ENCODE measurements at places on chromosomes 4 and X. TPM values are rescaled to one million over a fixed set of nuclear protein-coding genes. Genes with fewer than 3 reads are reported as not detected.

The TAF7L gene
- total RNA-seq, result not detected

The GDPD2 gene
- 0.63 TPM for total RNA-seq

GRCh38 chr4:56681158-56681852 is at the start of gene HOPX:
Gene HOPX (minus strand): TSS chr4:56681296. CDS start chr4:56657816, 23,480 bp downstream.
- peak within 1 kb of the TSS; percentile 37 for H3K4me3 ChIP-seq
- DNase-seq, result peak; percentile 47
- peaks cover 15% of the 10 kb centered on the region for H3K4me1 ChIP-seq

DNA sequence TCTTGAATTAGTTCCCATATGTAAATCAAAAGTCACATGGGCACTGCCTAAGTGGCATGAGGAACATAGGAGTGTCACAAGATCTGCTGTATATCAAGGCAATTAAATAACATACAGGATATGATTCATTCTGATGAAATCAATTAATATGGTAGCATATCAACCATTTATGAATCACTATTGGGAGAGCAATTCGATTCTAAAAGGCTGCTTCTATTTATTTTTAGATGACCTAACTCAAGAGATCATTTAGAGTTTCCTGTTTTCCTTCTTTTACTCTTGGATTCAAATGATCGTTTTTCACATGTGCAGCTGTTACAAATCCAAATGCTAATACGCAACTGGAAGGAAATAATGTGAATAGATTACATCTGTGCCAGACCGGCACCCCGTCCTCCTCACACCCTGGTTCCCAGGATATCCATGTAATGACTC is 81.9 kb downstream of the HCCS start:
- H3K4me3 ChIP-seq, result no peak overlapping the region
- H3K4me1 ChIP-seq, result no peaks in the 10 kb centered on the region
- H3K27ac ChIP-seq, result no peak overlapping the region
- H3K27me3 ChIP-seq, result no peaks in the 10 kb centered on the region

DNA sequence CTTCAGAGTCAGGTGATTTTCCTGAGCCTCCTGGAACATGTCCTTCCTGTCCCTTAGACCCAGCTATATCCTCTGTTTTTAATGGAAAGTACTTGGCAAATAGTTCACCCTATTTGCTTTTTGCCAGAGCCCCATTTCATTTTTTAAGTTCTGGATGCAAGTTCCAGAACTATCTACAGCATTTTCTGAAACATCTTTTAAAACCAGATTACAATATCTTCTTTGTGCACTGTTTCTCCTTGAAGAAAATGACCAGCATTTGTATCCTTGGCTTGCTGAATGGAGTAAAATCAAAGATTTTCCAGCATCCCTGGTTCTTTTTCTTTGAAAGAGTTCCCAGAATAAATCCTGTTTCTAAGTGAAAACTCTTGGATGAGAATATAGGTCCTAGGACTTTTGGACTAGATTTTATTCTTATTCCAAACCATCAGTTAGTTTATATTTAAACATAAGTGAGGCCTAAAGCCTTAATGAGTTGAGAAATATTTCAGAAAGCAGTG is 224.3 kb downstream of the ANK2 start:
- no peak overlapping the region for H3K27ac ChIP-seq
- peaks cover 14% of the 10 kb centered on the region for H3K27me3 ChIP-seq
- H3K4me3 ChIP-seq, result no peak overlapping the region
- H3K36me3 ChIP-seq, result no peaks in the 10 kb centered on the region
- no peaks in the 10 kb centered on the region for H3K4me1 ChIP-seq

GRCh38 chrX:43083016-43083415 is 305.1 kb upstream of the PPP1R2C start:
- DNase-seq, result no peak
- H3K27me3 ChIP-seq, result no peaks in the 10 kb centered on the region
- H3K4me3 ChIP-seq, result no peak overlapping the region

DNA sequence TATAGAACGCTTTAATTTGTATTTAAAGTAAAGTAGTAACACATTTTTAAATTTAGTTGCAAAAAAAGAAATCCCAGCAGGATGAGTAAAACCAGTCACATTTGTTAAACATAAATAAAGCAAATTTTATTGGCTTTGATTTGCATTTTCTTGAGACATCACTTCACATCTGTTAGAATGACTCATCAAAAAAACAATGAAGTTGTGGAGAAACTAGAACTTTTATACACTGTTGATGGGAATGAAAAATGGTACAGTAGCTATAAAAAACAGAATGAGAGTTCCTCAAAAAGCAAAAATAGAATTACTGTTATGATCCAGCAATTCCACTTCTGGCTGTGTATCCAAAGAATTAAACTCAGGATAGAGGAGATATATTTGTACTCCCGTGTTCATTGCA is 454.0 kb upstream of the KLHL4 start:
- no peak overlapping the region for H3K4me3 ChIP-seq
- no peaks in the 10 kb centered on the region for H3K36me3 ChIP-seq
- H3K27ac ChIP-seq, result no peak overlapping the region
- no peaks in the 10 kb centered on the region for H3K4me1 ChIP-seq

- no peak overlapping the region for H3K4me3 ChIP-seq
- no peaks in the 10 kb centered on the region for H3K36me3 ChIP-seq
- H3K4me1 ChIP-seq, result no peaks in the 10 kb centered on the region
These were observed 5.8 kb downstream of the CPE start for GRCh38 chr4:165384598-165384997.

GRCh38 chr4:125522992-125523391 is 208.2 kb downstream of the FAT4 start:
- DNase-seq, result no peak
- no peaks in the 10 kb centered on the region for H3K27me3 ChIP-seq
- H3K36me3 ChIP-seq, result no peaks in the 10 kb centered on the region
- H3K27ac ChIP-seq, result no peak overlapping the region
- no peaks in the 10 kb centered on the region for H3K4me1 ChIP-seq

The ARSJ gene
- not detected for total RNA-seq

DNA sequence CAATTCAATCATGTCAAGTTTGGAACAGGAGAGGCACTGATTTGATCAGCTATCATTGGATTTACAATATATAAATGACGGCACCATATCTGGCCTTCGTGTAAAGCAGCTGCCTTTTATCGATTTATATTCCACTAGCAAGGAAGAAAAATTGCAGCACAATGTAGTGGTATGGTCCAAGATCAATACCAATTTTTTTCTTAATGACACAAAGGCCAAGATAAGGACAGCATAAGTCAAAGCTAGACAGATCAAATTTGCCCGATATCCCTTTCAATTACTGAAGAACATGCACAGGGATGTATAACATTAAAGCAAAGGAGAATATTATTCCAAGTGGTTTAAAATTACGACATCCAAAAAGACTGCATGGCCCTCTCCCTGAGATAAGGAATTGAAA is 167.4 kb downstream of the GPC3 start:
- no peaks in the 10 kb centered on the region for H3K36me3 ChIP-seq
- H3K4me3 ChIP-seq, result no peak overlapping the region
- H3K27me3 ChIP-seq, result peaks cover 3% of the 10 kb centered on the region
- no peak for DNase-seq

DNA sequence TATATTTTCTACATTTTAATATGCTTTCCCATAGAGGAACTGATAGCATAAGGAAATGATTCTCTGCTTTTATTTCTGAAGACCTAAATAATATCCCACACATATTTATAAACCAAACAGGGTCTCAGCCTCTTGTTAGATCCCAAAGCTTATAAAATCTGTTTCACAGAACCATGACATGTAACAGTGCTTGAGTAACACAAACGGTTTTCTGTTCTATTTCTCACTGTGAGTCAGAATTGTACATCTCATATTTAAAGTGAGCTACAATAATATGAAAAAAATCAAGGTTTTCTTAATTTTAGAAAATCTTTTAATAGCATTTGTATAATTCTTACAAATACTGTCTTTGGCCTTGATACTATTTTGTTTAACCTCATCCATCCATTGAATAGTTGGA is 51.2 kb downstream of the NR3C2 start:
- H3K4me1 ChIP-seq, result no peaks in the 10 kb centered on the region
- DNase-seq, result no peak
- no peak overlapping the region for H3K27ac ChIP-seq
- H3K27me3 ChIP-seq, result no peaks in the 10 kb centered on the region
- peaks cover 2% of the 10 kb centered on the region for H3K36me3 ChIP-seq

The SH3D19 gene
- not detected for total RNA-seq

DNA sequence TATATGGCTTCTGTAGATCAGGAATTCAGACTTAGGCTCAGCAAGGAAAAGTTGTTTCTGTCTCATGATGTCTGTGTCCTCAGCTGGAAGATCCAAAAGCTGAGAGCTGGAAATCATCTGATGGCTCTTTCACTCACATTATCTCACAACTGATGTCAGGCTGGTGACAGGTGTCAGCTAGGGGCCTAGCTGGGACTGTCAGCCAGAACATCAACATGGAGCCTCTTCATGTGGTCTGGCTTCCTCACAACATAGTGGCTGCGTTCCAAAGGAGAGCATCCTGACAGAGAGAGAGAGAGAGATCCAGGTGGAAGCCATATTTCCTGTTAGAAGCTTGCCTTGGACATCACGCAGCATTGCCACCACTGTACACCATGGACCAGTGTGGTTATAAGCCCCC is 10.6 kb upstream of the INTS6L start:
- no peaks in the 10 kb centered on the region for H3K27me3 ChIP-seq
- no peaks in the 10 kb centered on the region for H3K4me1 ChIP-seq
- DNase-seq, result no peak
- H3K27ac ChIP-seq, result no peak overlapping the region

The RTL3 gene
- total RNA-seq, result not detected

The POLN gene
- total RNA-seq, result 2.4 TPM

The GRIA3 gene
- total RNA-seq, result not detected

The TLR8 gene
- total RNA-seq, result not detected

Measured in activated CD8-positive, alpha-beta T cell treated with anti-CD3 and anti-CD28 coated beads, Interleukin-2, amount 10 ng/mL, durations not matched to agents 7 days and 5 days (primary cell).